GDM1 (cell line): ENCODE measurements at places on chromosomes 1 and 21.

DNA sequence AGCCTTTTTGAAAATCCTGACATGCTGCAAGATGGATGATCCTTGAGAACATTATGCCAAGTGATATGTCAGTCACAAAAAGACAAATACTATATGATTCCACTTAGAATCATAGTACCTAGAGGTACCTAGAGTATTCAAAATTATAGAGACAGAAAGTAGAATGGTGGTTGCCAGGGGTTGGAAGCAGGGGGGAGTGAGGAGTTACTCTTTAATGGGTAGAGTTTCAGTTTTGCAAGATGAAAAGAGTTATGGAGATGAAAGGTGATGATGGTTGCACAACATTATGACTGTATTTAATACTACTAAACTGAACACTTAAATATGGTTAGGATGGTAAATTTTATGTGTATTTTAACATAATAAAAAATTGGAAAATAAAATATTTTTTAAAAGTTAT, 37.9 kb upstream of the PODN start:
- DNase-seq = no peak

GRCh38 chr1:165191087-165191486, 165.4 kb downstream of the LMX1A start:
- no peak for DNase-seq

GRCh38 chr1:204203206-204203767, 7.0 kb upstream of the KISS1 start:
- no peak for DNase-seq

GRCh38 chr21:28674763-28675162, 317.9 kb downstream of the LTN1 start:
- no peak for DNase-seq
